HepG2 (cell line): ENCODE measurements at places on chromosomes 13 and 19. TPM values are rescaled to one million over a fixed set of nuclear protein-coding genes. Genes with fewer than 3 reads are reported as not detected.
A peak's percentile ranks its signal among the peaks of the same experiment; 100 is the strongest.

GRCh38 chr13:26370553-26370952, 116.6 kb downstream of the CDK8 start:
- DNase-seq: no peak

Gene CEACAM7
- not detected in 2 replicates for total RNA-seq

Gene SOX1
- not detected in 2 replicates for total RNA-seq

DNA sequence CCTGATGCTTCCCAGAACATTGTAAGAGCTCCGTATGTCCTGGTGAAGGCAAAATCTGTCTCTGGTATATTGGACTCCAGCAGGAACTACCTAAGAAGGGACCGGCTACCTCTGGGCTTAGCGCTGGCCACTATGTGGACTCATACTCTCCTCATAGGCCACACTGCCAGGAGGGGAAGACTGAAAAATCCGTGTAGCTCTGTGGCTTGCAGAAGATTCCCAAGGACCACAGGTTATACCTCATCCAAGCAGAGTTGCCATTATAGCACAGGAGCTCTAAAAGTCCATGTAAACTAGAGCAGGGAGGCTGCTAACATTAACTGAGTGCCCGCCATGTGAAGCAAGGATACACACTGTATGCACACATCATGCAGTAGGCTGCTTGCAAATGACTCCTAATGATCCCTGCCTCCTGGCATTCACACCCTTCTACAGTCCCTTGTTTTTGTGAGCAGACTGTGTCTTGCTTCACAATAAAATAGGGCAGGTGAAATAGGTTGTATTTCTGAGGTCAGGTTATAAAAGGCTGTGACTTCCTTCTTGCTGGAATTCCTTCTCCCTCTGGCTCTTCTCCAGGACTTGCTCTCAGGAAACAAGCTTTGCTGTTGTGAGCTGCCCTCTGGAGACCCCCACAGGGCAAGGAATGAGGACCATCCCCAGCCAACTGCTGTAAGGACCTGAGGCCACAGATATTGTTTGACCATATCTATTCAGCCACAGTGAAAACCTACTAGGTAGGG, 192.6 kb upstream of the UBL3 start:
- no peak for DNase-seq

Gene COL4A2
- 0.15 and 0.22 TPM in 2 replicates for total RNA-seq

- no peak for DNase-seq
Observed at GRCh38 chr13:28429096-28429495, 65.8 kb downstream of the FLT1 start.

Gene OR10H4
- not detected in 2 replicates for total RNA-seq

DNA sequence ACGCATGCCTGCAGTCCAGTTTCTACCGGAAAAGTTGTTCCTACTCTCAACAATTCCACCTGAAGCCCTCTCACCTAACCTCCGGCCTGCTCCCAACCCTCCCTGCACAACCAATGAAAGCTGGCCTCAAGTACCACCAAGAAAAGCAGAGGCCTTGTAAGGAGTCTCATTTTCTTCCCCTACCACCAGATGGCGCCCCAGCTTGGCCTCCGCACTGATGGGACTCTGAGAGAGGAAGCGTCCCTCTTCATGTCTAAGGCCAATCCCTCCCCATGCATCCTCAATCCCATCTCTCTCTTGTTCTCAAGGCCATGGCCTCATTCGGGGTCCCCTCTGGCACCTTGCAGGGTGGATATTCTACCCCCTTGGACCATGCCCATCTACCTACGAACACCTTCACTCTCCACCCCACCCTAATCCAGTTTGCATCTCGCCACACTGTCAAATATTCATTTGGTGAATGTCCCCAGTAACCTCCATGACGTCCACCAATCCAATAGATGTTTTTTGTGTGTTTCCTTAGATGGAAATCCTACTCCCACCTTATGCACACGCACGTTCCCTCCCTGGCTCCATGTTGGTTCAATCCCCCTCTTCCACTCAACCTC, 412.8 kb downstream of the ZNF536 start:
- DNase-seq: peak; percentile 16

DNA sequence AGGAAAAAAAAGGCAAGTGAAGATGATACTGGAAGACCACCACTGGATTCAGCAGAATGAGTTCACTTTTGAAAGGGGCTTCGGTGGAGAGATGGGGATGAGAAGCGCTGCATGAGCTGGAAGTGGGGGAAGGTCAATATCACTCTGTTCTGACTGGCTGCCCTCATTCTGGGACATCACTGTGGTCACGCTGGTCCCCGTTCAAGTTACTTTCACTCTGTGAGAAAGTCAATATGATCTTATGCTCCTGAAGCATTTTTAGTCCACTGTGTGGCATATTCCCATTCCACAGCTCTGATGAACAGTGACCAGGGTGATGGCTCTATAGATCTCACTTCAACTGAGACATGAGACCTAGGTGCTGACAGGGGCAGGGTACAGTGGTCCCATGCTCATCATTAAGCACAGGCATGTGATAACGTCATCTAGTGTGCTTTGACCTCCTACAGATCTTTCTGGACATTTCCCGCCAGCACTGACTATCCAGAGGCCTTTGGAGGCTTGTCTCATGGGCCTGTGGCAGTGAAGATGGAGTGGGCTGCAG, 40.2 kb upstream of the GPR183 start:
- DNase-seq: no peak

- peak; percentile 87 for DNase-seq
Observed at GRCh38 chr19:17135001-17135853, 59.6 kb downstream of the MYO9B start.

Gene CKM
- total RNA-seq: 0.27 and 0.80 TPM in 2 replicates
